ENCODE measurements at places on chromosomes 5 and 9. TPM values are rescaled to one million over a fixed set of nuclear protein-coding genes. Genes with fewer than 3 reads are reported as not detected.

QRFP gene
- not detected for total RNA-seq

GPX8 gene
- total RNA-seq: 0.62 TPM

ABO gene
- total RNA-seq: 15.3 TPM

KIF12 gene
- not detected for total RNA-seq

ZBTB5 gene
- total RNA-seq: 16.6 TPM

CCT5 gene
- total RNA-seq: 792 TPM

FAM221B gene
- not detected for total RNA-seq

GRCh38 chr5:165457859-165458481 is 1952.6 kb downstream of the MAT2B start:
- DNase-seq: no peak

DNA sequence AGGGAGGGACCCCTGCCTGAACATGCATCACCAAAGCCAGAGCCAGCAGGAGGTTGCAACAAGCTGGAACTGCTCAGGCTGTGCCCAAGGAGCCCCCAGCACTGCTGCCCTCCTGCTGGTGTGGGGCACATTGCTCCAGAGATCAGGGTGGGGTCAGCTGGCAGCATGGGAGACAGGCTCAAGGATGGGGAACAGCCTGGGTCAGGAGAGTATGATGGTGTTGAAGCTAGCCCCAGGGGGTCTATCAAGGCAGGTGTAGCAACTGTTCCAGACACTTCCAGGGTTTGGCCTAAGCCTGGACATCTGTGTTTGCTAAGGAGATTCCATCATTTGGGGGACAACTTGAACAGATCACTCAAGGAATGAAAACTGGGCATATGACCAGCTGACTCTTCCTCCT is 133.1 kb downstream of the ATPSCKMT start:
- DNase-seq: no peak

GRCh38 chr9:18010492-18010891 is 431.6 kb downstream of the SH3GL2 start:
- DNase-seq: no peak

DNA sequence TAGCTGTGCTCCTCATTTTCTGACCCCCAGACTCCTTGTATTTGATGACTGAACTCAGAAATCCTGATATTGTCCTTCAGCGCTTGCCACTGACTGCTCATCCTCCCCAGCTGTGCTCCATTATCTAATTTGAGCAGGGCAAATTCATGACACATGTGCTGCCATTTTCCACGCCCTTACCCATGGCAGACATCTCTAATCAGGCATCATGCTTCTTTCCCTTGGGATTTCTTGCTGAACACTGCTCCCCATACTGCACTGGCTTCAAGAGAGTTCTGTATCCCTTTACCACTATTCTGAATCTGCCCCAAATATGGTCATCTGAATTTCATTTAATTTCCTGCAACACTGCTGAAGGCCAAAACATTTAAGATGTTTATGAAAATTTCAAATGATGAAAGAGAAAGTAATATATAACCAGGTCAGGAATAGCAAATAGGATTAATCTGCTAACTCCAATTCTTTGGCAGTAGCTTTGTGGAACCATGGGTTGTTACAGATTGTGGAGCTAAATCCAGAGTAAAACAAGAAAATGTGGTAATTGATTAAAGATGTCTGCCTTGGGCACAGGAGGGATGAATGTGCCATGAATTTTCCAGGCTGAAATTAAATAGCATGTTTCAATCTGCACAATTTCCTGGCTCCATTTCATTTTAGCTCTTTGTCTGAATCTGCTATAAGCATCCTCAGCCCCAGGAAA is 93.6 kb downstream of the CYFIP2 start:
- DNase-seq: no peak

DNA sequence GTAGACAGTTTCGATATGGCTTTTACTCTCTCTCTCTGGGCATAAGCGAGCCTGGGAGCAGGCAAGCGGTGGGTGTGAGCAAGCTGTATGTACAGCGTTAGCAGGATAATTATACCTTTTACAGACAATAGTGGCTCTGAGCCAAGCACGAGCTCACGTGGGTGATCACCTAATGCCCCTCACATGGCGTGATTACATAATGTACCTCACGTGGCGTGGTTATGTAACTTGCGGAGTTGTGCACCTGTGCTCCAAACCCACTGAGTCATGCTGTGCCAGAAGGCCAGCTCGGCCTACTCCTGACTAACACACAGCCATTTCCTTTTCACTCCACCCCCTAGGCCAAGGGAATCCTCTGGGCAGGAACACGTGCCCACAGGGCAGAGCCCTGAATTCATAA is 797.2 kb downstream of the EFNA5 start:
- no peak for DNase-seq

GRCh38 chr9:136031741-136032730 is 63.1 kb downstream of the NACC2 start:
- DNase-seq: no peak

DNA sequence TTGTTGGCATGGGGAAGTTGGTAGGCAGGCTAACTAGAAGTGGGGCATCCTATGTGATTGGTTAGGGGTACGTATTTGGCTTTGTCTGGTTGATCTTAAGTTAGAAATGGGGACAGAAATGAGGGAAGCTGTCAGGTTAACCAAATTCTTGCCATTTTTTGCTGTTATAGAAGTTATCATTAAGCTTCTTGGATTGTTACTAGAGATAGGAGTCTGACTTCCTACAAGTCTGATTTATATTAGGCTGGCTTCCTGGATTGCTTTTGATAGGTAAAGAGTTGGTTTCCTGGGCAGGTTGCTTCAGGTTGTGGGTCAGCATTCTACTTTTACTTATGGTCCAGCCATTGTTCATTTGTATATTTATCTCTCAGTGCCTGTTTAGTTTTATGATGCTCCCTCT is 216.9 kb downstream of the TLE4 start:
- no peak for DNase-seq

DNA sequence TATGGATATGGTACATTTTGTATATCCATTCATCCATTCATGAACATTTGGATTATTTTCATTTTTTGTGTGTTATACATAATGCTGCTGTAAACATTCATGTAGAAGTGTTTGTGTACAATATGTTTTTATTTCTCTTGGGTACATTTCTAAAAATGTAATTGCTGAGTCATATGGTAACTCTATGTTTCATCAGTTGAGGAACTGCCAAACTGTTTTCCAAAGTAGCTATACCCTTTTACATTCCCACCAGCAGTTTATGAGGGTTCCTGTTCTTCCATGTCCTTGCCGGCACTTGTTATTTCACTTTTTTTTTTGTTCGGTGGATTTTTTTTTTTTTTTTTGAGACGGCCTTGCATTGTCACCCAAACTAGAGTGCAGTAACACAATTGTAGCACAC is 54.0 kb upstream of the MCCC2 start:
- DNase-seq: no peak

- DNase-seq: no peak
Observed at GRCh38 chr5:175859422-175859821, 12.0 kb upstream of the CPLX2 start.

DNA sequence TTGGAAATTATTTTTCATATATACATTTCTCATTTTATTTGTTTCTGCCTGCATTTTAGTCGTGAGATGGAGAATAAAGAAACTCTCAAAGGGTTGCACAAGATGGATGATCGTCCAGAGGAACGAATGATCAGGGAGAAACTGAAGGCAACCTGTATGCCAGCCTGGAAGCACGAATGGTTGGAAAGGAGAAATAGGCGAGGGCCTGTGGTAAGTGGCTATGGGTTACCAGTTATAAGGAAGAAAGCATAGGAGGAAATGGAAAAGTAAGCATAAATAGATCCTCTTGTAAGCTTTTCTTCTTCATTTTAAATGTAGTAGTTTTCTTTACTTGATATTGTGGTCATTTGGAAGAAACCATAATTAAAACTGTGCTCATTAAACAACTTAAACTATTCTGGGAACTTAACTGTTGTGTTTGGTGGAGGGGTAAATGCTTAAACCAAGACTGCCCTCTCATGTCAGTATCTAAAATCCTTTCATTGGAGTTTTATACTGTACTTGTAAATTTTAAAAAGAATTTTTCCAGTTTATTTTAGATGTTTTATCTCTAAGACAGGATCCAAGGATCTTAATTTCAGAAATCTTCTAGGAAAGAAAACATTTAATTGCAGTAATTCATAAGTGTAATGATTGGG is 41.3 kb downstream of the MAP3K1 start:
- DNase-seq: no peak

- DNase-seq: no peak
Observed at GRCh38 chr5:80246001-80246758, 9.7 kb downstream of the SERINC5 start.

All from K562 (cell line).